ENCODE measurements at places on chromosomes 1 and 21.
A peak's percentile ranks its signal among the peaks of the same experiment; 100 is the strongest.

DNA sequence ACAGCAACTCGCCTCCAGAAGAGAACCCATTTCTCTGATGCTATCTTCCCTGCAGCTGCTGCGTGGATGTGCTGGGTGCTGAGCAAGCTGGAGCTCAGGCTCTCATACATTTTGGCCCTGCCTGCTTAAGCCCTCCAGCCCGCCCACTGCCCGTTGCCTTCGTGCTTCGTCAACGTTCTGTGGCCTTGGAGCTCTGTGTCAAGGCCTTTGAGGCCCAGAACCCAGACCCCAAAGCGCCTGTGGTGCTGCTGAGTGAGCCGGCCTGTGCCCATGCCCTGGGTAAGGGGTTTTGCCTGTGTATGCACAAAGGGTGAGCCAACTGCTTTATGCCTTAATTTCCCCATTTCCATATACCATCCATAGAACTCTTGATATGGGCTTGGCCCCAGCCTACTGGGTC lies 1.1 kb downstream of the DPH2 start:
- DNase-seq = no peak

DNA sequence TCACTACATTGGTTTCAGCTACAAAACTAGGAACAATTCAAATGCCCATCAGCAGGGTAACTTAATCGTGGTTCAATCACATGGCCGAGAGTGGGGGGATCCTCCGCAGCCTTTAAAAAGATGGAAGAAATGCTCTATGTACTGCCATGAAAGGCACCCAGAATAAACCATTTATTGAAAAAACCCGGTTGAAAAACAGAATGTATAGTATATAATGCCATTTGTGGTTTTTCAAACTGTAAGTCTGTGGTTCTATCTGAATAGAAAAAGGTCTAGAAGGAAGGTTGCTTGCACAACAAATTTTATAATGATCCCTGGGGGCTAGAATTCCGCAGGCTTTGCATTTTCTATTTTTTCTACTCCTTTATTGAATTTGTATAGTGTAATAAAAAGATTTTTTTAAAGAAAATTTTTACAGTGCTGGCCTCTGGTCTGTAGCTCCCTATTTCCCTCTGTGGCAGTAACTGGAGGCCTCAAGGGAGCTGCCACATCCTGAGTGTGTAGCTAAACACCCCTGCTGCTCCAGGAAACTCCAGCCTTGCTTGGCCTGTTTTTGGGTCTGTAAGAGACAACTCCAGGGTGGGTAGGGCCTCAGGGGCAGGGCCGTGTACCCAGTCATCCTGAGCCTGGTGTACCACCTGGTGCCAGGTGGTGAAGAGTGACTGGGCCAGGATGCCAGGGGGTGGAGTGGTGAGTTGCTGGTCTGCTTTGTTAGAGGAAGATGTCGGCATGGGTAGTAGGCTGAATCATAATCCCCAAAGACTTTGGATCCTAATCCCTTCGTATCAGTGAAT lies 51.5 kb upstream of the EPS8L3 start:
- no peak for DNase-seq

DNA sequence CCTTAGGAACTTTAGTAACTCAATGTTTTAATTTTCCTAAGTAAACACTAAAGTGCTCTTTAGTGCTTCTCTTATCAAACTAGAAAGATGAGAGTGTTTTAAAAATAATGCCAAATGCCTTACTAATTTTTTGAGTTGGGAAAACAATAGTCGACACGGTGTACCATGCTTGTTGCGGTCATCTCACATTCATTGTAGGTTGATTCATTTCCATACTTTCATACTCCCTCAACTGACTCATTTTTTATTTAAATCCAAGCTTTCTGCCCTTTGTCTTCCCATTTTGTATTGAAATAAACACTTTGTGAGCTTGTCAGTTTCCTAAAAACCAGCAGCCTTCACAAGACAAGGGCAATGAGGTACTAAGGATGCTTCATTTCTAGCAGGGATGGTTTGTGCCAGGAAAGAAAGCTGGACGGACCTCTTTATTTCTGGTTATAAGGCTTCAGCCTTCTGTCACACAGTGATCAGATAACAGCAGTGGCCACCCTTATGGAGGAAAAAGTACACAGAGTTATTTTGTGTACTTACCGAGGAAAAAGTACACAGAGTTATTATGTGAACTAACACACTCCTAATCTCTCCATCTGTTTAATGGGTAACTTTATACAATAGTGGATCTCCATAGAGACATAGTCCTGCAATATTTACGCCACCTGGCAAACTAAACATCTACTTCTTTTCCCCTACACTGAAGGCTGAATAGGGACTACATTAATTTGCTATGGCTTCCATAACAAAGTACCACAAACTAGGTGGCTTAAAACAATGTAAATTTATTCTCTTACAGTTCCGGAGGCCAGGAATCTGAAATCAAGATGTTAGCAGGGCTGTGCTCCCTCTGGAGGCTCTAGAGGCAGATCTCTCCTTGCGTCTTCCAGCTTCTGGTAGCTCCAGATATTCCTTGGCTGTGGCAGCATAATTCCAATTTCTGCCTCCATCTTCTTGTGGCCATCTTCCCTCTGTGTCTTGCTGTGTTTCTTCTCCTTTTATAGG lies 13.0 kb upstream of the CCDC190 start:
- peak; percentile 95 for DNase-seq

DNA sequence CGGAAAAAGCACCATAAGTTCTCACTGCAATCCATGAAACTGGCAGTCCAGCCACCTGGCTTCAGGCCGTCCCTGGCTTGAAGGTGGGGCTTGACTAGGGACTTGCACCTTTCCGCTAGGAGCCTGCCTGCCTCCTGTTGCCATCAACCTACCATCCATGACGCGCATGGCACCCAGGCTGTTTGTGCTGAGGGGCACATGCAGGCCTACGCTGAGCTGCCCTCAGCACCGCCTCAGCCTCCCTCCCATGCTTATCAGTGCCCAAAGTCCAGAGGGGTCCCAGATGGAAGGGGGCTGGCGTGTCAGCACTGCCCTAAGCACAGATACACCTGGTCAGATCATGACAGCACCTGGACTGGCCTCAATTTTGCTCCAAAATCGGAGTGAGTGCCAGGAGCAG lies 190.2 kb upstream of the LYPLAL1 start:
- DNase-seq = no peak

GRCh38 chr1:220213382-220213983 lies 58.8 kb downstream of the RAB3GAP2 start:
- no peak for DNase-seq

DNA sequence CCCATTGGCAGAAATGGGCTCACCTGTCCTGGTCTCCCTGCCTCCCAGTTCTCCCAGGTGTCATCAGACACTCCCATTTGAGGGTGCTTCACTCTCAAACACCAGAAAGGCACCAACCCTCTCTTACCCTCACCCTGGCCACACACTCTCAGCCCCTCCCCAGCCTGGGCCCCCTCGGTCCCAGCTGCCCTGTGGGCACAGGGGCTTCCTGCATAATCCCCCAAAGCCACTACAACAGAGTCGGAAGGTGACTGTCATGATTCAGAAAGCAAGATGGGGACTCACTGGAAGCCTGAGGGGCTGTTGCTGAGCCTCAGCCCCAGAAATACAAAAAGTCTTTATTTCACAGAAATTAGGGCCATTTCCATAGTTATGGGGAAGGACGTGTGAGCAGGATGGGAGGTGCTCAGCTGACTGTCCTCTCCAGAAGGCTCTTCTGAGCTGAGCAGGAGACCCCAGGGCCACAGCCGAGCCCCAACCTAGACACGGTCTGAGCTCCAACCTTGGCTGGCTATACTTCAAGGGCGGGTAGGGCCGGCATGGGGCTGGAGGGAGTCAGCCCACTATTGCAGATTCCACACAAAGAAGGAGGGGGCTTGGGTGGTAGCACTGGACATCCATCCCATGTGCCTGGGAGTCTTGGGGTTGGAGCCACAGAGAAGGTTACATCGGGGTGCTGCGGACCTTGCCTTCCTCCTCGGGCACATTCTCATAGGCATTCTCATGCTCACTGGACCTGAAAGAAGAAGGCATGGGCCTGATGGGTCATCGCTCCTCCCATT lies 6.3 kb downstream of the PDZK1IP1 start:
- DNase-seq = no peak

DNA sequence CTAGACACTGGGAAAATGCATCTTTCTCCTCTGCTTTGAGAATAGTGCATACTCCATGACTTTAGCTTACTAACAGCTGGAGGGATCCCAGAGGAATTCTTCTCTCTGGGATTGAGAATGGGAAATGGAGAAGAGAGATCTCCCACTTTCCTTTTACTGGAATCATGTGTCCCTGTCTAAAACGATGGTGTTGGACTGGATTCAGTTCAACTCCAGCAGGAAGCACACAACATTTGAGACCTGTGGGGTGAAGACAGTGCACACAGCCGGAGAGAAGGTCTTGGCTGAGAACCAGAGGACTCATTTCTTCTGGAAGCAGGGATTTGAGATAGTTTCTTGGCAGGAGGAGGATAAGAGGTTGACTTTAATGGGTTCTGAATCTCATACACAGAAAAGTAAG lies 58.7 kb downstream of the TRABD2B start:
- DNase-seq = no peak

Data from astrocyte (in vitro differentiated cells and primary cell).